EH (cell line): ENCODE measurements at places on chromosomes 5 and 9.

DNA sequence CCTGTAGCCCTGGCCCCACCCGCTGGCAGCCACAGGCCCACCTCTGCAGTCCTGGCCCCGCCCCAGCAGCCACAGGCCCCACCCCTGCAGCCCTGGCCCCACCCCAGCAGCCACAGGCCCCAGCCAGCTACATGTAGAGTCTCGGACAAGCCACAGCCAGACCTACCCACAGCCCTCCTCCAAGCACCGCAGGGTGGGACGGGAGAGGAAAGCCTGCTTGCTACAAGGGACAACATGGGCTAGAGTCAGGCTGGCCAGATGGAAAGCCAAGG, 49.5 kb upstream of the SARDH start:
- peak; percentile 30 for DNase-seq

GRCh38 chr5:82417776-82418607, 139.8 kb upstream of the RPS23 start:
- peak; percentile 87 for DNase-seq

DNA sequence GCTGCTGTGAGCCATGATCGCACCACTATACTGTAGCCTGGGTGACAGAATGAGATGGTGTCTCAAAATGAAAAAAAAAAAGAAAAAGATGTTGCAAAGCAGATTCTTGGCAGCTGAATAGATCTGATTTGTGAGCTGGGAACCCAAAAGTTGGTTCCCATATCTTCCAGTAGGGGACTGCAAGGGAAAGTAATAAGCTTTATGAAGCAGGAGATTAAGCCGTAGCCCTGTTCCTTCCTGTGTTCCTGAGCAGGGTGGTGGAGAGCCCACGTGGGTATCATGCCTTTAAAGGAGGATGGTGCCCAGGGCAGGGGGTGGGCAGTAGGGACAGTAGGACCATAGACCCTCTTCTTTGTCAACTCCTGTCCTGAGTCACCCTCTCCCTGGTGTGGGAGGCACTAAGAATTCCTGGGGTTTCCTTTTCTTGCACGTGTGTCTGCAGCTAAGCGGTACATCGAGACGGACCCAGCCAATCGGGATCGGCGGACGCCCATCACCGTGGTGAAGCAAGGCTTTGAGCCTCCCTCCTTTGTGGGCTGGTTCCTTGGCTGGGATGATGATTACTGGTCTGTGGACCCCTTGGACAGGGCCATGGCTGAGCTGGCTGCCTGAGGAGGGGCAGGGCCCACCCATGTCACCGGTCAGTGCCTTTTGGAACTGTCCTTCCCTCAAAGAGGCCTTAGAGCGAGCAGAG, 37.9 kb downstream of the STOM start:
- peak; percentile 81 for DNase-seq

DNA sequence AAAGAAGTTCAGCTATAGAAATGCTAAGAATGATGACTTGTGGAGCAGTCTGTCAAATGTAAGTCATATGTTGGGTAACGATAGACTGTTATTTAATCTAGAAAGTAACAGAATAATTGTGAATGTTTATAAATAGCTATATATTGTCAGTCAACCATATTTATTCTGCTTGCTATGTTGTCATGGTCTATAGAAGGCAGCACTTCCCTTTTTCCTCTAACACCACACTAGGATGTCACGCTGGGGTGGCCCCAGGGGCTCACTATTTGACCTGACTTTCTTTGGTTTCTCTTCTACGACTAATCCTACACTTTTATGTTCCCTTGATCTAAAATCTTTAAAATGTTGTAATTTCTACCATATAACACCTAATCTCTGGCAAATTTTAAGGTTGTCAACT, 20.5 kb downstream of the ERAP2 start:
- no peak for DNase-seq

GRCh38 chr9:129263836-129264235, 85.8 kb upstream of the IER5L start:
- DNase-seq: no peak

DNA sequence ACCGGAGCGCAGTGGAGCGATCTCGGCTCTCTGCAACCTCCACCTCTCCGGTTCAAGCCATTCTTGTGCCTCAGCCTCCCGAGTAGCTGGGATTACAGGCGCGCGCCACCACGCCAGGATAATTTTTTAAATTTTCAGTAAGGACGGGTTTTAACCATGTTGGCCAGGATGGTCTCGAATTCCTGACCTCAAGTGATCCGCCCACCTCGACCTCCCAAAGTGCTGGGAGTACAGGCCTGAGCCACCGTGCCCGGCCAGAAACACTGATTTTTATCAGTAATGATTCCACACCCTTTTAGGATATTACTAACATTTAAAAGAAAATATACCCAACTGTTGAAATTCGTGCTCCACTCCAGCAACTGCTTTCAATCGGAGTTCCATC, 464 bp upstream of the FAM151B start:
- DNase-seq: no peak

GRCh38 chr5:175831507-175831906, 39.9 kb upstream of the CPLX2 start:
- DNase-seq: no peak

DNA sequence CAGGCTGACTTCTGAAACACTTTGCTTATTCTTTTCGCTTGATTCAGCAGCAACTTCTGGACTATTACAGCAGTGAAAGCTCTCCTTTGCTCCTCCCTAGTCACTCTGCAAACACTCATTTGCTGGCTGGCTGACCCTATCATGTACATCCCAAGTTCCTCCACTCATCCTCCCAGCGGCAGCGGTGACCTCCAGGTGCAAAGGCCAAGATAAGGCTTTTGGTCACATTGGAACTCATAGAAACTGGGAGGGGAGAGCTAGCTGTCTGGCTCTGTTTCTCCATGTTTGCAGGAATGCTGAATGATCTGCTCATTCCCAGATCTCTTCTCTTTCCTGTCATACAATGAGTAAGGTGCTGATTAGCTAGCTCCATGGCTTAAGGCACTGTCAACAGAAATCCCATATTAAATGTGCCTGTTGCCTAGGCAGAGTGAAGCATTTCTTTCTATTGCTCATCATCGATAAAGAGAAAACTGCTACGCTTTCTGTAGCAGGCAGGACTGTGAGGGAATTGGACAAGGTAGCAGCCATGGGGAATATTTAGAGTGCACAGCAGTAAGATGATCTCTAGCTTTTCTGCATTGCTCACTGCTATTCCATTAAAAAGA, 250.5 kb upstream of the PDE4D start:
- no peak for DNase-seq

- DNase-seq: no peak
Observed at GRCh38 chr5:143230676-143230996, 172.8 kb downstream of the NR3C1 start.

DNA sequence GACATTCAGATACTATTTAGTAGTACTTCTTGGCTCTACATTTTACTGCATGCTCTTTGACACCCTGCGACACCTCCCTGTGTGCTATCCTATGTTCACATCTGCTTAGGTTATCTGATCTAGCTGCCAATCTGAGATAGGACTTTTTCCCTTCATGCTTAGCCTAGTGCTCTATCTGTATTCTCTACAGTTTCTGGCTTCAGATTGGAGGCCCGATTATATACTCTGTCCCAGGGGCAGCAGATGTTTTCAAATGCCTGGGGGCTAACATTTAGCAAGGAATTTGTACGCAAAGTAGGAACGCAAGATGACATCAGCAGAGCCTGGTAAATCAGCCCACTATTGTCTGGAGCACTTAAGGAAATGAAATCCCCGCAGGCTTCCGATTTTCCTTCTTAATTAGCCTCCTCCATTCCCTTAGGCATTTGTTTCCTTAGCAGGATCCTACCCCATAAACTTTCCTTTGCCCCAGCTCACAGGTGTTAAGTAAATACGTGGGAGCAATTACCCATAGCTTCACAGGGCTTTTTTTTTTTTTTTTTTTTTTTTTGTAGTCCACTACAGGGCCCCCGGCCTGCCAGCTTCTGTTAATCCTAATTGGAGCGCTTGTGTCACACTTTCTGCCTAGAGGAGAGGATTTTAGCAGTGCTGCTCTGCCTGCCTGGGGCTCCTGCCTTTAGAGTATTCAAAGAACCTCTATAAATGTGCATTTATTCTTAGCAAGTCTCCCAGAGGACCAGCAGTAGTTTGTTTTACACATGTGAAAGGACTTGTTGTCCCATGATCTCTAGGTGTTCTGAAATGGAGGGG, 61.1 kb upstream of the LPAR1 start:
- peak; percentile 80 for DNase-seq

DNA sequence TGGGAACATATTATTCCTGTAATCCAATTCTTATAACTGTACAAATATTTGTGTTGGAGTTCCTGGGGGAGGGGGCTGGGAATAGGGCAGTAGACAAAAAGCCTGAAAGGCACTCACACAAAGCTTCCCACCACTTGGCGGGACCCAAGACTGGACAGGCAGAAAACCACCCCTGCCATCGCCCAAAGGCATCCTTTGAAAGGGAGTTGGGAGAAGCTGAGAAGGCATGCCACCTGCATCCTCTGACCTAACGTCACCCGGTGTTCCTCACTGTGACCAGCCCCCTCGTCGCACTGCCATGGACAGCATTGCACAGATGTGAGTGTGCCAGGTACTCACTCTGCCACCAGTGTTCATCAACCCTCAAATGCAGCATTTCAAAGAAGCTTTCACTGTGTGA, 80.6 kb upstream of the SMIM23 start:
- DNase-seq: no peak

DNA sequence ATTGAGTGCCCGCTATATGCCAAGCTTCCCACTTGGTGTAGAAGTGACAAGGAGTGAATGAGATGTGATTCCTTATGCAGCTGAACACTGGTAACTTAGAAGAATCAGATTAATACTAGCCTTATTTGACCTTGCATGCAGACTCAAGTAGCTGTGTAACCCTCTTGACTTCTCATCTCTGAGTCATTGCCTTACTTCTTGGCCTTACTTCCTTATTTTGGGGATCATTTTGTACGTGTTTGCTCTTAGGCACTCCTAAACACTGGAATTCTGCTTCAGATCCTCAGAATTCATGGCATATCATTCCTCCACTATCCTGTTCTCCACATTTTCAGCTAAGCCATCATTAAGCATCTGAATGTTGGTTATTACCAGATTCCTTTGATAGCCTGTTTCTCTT, 948.9 kb upstream of the ARRDC3 start:
- DNase-seq: peak; percentile 53

- DNase-seq: peak; percentile 88
Observed at GRCh38 chr9:97990259-97990658, 7.1 kb downstream of the ANP32B start.

DNA sequence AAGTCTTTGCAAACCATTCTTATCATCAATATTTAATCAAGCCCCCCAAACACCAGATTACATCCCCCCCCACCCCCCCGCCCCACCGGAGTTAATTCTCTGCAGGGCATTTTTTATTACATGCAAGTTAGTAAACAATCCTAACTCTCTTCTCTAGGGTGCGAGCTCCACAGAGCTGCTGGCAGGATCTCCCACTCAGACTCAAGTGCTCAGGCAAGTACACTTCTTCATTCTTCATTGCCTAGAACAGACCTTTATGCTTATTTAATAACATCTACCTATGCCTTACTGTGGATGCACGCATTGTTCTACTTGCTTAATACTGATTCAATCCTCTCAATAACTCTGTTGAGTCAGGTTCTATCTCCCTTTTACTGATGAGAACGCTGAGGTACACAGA, 9.9 kb downstream of the SAXO1 start:
- no peak for DNase-seq

DNA sequence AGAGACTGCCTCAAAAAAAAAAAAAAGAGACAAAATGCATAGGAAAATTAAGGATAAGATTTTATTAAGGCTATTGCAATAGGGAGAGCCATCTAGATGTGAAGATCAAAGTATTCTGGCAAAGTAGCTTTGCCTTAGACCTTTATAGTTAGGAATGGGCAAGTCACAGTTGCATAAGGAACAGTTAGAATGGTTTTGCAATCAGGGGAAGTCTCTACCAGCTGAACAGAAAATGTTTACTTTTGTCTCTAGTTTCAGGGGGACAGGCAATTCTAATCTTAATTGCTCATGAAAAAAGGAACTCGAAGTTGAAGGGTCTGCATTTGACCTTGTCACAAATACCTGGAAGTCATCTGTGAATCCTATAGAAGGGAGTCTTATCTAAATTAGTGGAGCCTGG, 13.1 kb upstream of the ATP6V1G1 start:
- DNase-seq: no peak

DNA sequence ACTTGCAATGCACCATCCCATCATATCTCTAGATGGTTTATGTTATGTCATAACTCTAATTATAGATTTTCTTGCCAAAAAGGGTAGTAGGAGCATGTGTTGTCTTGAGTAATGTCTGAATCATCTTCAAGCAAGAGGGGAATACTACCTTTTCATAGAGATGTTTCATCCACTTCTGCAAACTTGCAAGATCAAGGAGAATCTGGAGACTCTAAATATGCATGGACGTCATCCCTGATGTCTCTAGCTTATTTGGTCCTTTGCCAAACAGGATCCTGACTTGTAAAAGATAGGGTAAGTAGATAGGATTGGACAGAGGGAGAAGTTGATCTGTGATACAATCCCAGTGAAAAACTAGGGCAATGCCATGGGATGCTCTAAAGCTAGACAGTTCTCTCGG, 246.5 kb downstream of the DMRTA1 start:
- DNase-seq: no peak

GRCh38 chr5:171450423-171451331, 31.2 kb downstream of the FGF18 start:
- DNase-seq: peak; percentile 85

- peak; percentile 70 for DNase-seq
Observed at GRCh38 chr5:55633574-55634208, 78.4 kb downstream of the SLC38A9 start.

DNA sequence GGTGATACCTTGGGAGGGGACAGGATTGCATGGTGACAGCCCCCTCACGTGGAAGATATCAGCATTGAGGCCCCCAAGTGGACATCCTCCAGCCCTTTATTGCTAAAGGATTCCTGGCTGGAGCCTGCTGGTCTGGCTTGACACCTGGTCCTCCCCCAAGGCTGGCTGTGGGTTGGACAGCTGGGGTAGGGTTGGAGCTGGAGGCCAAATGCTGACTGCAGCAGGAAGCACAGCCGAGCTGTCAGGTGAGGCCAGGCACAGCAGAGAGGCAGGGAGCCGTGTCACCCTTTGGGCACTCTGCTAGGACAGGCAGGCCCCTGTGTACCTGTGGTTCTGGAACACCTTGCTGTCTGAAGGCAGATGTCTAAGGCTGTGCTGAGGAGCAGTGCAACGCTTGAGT, 2.2 kb downstream of the CACFD1 start:
- no peak for DNase-seq

- DNase-seq: no peak
Observed at GRCh38 chr5:37603072-37603471, 224.0 kb downstream of the WDR70 start.

DNA sequence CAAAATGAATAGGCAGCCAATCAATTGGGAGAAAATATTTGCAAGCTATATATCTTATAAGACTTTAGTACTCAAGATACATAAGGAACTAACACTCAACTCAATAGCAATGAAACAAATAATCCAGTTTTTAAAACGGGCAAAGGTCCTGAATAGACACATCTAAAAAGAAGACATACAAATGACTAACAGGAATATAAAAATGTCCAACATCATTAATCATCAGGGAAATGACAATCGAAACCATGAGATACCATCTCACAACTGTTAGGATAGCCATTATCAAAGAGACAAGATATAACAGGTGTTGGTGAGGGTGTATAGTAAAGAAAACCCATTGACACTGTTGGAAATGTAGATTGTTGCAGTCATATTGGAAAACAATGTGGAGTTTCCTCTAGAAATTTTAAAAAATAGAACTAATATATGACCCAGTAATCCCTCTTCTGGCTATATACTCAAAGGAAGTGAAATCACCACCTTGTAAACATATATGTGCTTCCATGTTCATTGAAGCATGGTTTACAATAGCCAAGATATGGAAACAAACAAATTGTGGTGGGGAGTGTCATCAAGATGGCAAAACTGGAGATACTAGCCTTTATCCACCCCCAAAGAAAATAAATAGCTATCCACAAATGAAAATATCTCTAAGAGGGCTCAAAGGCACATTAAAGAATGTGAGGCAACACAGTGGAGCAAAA, 13.9 kb upstream of the BTNL3 start:
- DNase-seq: no peak
